ENCODE measurements at places on chromosomes 13 and 19. TPM values are rescaled to one million over a fixed set of nuclear protein-coding genes. Genes with fewer than 3 reads are reported as not detected.

ZNF846 gene
- 18.0 TPM for total RNA-seq

BST2 gene
- 44.8 TPM for total RNA-seq

LILRB1 gene
- not detected for total RNA-seq

KCNN1 gene
- total RNA-seq, result 5.5 TPM

ZNF737 gene
- 36.0 TPM for total RNA-seq

ZNF446 gene
- 13.2 TPM for total RNA-seq

ZNF320 gene
- 30.1 TPM for total RNA-seq

PRRG2 gene
- 0.68 TPM for total RNA-seq

NANOS2 gene
- not detected for total RNA-seq

TMIGD2 gene
- 0.19 TPM for total RNA-seq

TPTE2 gene
- 0.17 TPM for total RNA-seq

SRRM5 gene
- total RNA-seq, result 0.25 TPM

MAB21L1 gene
- not detected for total RNA-seq

ZNF560 gene
- not detected for total RNA-seq

LIM2 gene
- 3.2 TPM for total RNA-seq

MICU2 gene
- total RNA-seq, result 112 TPM

CPB2 gene
- total RNA-seq, result not detected

PET100 gene
- 30.3 TPM for total RNA-seq

C13orf46 gene
- total RNA-seq, result not detected

DIRAS1 gene
- total RNA-seq, result 2.7 TPM

CACNG8 gene
- total RNA-seq, result 0.02 TPM

C19orf81 gene
- total RNA-seq, result 6.0 TPM

TRAPPC2B gene
- total RNA-seq, result 23.4 TPM

LCP1 gene
- 2.2 TPM for total RNA-seq

GPR42 gene
- total RNA-seq, result not detected

ZNF829 gene
- 5.9 TPM for total RNA-seq

ZNF575 gene
- not detected for total RNA-seq

LYL1 gene
- total RNA-seq, result 0.88 TPM

GRK1 gene
- total RNA-seq, result 0.40 TPM

MIER2 gene
- total RNA-seq, result 20.6 TPM

NKG7 gene
- not detected for total RNA-seq

SUPT5H gene
- total RNA-seq, result 84.3 TPM

DNAAF3 gene
- total RNA-seq, result 12.0 TPM

ZNF534 gene
- total RNA-seq, result 0.62 TPM

GPR12 gene
- not detected for total RNA-seq

UBE2L5 gene
- total RNA-seq, result not detected
